ENCODE measurements at places on chromosomes 3 and 15. TPM values are rescaled to one million over a fixed set of nuclear protein-coding genes. Genes with fewer than 3 reads are reported as not detected.

MFSD1 gene
- 152 TPM for total RNA-seq

GRCh38 chr15:101386006-101386405, 91.0 kb upstream of the SNRPA1 start:
- no peak for DNase-seq

SLC51B gene
- not detected for total RNA-seq

TNFSF10 gene
- 163 TPM for total RNA-seq

DNA sequence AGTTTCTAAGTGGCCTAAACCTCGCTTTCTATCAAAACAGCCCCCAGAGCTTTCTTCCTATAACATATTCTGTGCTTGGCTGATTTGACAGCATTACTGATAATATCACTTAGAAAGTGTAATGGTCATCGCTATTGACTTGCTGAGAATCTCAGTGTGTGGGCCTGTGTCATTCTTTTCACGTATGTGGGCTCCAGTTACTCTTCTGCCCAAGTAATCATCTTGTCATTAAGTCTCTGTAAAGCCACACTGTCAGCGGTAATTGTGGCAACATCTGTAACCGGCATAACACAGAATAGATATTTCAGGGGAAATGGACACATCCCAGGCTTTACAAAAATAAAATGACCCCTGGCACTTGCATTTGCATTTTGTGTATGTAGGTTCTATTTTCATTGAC, 313.6 kb upstream of the LMCD1 start:
- DNase-seq = no peak

- no peak for DNase-seq
Observed at GRCh38 chr3:185207481-185207880, 46.4 kb downstream of the EHHADH start.

IL12A gene
- 0.73 TPM for total RNA-seq

GRCh38 chr3:170907637-170908234, 701 bp downstream of the EIF5A2 start:
- DNase-seq = no peak

GRCh38 chr3:156687023-156687422, 12.6 kb downstream of the TIPARP start:
- DNase-seq = no peak

- DNase-seq = no peak
Observed at GRCh38 chr3:2454865-2455264, 356.2 kb downstream of the CNTN4 start.

- DNase-seq = no peak
Observed at GRCh38 chr15:51223771-51224229, 114.6 kb downstream of the CYP19A1 start.

GRCh38 chr3:48625600-48625999, 4.0 kb upstream of the TMEM89 start:
- DNase-seq = no peak

GRCh38 chr15:22948056-22948455, 32.1 kb downstream of the CYFIP1 start:
- DNase-seq = no peak

DNA sequence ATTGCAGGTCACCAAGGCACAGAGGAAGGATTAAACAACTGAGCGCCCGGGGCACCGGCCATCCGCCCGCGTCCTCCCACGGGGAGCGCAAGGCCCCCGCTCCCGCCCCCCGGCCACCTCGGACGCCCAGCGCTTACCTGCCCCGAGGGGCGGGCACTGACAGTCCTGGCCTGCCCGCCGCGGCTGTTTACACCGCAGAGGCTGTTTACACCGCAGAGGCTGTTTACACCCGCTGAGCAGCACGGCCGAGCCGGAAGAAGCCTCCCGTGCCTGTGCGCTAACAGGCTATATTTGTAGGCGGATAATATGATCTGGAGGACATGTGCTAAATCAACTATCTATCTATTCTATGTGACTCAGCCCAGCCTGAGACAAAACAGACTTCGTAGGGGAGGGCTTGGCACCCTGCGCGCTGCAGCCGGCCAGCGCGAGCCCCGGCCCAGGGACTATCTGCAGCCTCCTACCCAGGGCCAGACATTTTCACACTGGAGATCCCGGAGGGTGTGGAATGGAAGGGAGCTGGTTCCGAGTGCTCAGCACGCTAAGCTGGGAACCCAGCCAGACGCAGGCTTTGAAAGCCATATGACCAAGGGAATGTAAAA, at the start of gene LRRC2:
TSS of gene LRRC2 (minus strand) at position 263 of the 602 bp plus-strand sequence. CDS start 14,711 bp downstream, outside the sequence.
- DNase-seq = peak; percentile 77

EIF4E3 gene
- 52.2 TPM for total RNA-seq

GP9 gene
- total RNA-seq = not detected

TRIM42 gene
- total RNA-seq = not detected

- DNase-seq = no peak
Observed at GRCh38 chr15:88788816-88789215, 14.4 kb upstream of the ACAN start.

DNA sequence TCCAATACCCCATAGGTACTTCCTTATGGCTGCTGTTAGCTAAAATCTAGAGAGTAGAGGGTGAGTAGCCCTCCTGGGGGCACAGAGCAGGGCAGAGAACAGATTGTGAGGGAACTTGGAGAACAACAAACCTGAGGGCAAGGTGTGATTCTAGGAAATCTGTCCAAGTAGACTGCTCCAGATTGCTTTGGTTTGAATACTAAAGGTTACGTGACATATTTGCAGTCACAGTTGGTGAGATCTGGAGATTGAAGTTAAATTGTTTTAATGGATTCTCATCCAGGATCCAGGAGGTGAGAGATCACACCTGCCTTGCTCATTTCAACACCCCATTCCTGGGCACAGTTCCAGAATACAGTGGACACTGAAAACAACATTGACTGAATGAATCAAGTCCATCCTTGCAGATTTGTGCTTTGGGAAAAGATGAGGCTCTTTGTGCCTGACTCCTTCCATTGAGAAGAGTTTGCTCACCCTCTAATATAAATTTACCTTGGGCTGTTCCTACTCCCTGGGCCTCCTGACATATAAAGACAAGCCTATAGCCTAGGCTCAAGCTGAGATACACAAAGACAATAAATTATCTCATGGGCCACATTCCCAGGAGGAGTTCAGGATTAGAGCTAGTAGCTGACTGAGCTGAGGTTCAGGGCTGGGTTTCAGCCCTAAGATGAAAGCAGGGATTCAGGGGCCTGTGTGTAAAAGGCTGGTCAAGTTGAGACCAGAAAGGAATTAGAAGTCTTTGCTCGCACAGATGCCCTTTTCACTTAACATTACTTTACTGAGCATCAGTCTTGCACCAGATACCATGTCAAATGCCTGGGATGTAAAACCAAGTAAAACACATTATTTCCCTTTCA, 400.9 kb upstream of the MCTP2 start:
- no peak for DNase-seq

FETUB gene
- not detected for total RNA-seq

GRCh38 chr3:192881159-192881786, 36.4 kb downstream of the MB21D2 start:
- no peak for DNase-seq
